ENCODE measurements at places on chromosomes 12 and 14.

DNA sequence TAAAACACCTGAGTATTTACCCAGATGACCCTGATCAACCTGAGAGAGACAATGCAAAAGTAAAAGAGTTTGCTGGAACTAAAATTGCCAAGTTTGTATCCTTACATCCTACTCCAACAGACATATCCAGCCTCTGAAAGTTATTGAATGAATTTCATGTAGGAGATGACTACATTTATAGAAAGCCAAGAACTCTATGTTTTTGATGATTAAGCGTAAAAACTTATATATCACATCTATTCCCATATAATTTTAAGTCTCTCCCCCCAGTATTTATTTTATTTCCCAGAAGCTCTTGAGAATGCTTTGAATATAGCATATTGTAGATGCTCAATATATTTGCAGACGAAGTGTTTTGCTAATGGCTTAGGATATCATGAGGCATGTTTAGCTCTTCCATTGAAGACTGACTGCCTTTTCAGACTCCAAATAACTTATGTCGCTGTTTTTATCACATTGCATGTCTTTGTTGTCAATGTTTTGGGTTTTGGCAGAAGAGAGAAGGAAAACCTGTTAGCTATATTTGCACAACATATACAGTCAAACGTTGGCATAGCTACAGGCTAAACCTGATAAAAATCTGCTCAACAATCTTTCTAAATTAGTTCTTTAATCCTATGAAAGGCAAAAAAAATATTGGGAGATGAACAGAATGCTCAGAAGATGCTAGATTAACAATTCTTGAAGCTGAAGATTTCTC lies 213.6 kb downstream of the DIO2 start:
- DNase-seq, result no peak

- DNase-seq, result no peak
Observed at GRCh38 chr12:109596418-109597244, 23.0 kb downstream of the MVK start.

- peak; percentile 36 for DNase-seq
Observed at GRCh38 chr12:56629459-56630179, 507 bp downstream of the BAZ2A start.

GRCh38 chr12:75709503-75709902 lies 198.1 kb upstream of the KRR1 start:
- no peak for DNase-seq

DNA sequence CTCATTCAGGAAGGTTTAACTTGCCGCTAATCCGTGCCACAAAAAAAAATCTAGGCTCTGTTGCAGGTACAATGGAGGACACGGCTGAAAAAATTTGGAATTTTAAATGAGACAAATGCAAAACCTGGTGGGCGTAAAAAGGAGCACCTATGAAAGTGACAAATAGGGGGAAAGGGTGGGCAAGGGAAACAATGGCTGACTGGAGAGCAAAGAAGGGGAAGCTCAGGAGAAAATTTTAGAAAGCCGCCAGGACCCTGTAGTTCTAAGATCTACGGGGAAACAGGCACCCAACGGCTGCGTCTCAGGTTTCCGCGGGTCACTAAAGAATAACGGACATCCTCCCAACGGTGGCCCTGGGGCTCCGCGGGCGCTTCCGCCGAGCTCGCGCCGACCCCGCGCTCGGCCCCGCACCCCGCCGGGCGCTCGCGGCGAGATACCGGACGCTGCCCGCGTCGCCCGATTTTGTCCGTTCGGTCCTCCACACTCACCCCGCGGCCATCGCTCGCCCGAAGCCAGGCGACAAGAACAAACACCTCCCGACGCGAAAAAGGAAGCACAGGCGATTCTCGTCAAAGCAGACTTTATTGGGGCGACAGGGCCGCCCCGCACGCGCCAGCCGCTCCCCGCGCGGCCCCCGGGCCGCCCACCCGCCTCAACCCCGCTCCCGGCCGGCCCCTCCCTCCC lies 1.1 kb upstream of the YY1 start:
- DNase-seq, result no peak

DNA sequence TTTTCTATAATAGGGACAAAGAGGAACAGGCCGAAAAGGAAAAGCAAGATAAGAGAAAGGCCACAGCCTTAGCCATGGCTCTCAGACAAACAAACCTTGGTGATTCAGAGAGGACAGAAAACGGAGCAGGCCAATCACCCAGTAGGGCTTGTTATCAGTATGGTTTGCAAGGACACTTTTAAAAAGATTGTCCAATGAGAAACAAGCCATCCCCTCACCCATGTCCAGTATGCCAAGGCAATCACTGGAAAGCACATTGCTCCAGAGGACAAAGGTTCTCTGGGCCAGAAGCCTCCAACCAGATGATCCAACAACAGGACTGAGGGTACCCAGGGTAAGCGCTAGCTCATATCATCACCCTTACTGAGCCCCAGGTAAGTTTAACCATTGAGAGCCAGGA lies 243.8 kb upstream of the BTG1 start:
- DNase-seq, result no peak

DNA sequence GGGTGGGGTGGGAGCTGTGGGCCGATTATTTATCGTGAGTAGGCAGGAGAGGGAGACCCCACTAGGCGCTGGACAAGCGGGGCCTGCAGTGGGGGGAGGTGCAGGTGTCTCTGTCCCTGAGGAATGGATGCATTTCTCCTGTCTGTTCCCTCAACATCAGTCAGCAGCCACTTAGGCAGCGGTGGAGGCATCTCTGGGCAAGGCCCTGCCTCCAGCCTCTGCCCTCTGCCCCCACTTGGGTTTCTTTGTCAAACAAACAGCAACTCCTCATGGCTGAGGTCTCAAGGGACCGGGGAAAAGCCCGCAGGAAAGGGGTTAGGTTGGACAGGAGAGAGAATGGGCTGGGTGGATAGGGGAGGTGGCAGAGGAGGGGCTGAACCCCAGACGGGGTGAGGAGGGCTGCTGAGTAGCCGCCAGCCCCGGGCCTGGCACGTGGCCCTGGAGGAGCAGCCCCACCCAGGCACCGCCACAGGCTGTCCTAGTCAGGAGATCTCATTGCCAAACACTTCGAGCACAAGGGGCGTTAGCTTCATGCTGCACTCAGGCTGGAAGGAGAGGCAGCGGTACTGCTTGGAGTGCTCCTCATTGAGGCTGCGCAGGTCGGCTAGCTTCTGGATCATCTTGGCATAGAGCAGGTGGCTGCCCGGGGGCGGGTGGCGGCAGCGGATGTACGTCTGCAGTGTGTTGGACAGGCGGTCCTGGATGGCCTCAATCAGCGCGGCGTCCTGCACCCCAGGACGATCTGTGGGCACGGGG lies 24.7 kb upstream of the HDAC7 start:
- DNase-seq, result no peak

DNA sequence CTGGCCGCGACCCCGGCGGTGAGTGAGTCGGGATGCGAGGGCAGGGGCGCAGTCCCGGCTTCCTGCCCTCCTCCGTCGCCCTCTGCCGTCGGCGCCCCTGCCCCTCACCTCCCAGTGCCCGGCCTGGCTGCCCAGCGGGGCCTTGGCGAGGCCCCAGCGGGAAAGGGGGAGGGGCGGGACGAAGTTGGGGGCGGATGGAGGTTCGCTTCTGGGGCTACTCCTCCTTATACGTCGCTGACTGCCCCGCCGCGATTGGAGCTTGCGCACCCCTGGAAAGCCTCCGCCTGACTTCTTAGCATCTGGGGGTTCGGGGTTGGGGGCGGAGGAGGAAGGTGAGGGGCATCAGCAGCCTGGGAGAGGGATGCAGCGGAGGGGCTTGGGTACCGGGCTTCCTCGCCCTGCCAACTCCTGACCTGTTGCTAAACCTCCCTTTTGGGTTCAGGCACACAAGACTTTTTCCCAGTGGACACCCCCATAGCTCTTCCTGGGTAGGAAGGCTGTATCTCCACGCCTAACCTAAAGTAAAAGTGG lies 406 bp downstream of the TMEM263 start:
- DNase-seq, result peak; percentile 63

GRCh38 chr12:59517522-59517921 lies 78.3 kb upstream of the SLC16A7 start:
- no peak for DNase-seq

GRCh38 chr14:49861699-49862088 lies 9.1 kb upstream of the NEMF start:
- DNase-seq, result no peak

GRCh38 chr14:64549791-64550620 lies at the start of gene PPP1R36:
Gene PPP1R36, plus strand, starts transcription at chr14:64549961. Its CDS starts 37 bp downstream, at chr14:64549998.
- peak; percentile 38 for DNase-seq
